ENCODE measurements at places on chromosomes 1 and 21.

DNA sequence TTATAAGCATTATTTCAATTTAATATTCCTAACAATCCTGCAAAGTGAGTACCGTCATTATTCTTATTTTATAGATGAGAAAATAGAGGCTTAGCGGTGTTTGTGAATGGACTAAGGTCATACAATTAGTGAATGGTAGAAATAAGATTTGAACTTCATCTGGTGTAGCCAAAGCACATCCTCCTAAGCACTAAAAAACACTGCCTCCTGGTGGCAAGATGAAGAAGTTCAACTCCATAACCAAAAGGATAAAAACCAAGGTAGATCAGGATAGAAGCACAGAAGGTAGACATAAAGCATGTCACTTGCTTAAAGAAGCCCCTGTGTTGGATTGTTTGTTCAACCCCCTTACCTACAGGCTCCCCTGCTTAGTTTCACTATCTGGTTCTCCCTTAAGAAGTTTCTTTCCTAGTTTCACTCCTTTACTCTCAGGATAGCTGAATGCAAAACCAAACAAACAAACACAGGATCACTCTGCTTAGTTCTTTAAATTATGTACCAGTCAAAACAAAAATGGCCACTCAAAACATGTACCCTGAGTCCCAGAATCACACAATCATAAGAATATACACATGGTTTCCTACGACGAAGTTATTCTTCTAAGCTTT lies 12.7 kb upstream of the AIM2 start:
- DNase-seq = no peak

DNA sequence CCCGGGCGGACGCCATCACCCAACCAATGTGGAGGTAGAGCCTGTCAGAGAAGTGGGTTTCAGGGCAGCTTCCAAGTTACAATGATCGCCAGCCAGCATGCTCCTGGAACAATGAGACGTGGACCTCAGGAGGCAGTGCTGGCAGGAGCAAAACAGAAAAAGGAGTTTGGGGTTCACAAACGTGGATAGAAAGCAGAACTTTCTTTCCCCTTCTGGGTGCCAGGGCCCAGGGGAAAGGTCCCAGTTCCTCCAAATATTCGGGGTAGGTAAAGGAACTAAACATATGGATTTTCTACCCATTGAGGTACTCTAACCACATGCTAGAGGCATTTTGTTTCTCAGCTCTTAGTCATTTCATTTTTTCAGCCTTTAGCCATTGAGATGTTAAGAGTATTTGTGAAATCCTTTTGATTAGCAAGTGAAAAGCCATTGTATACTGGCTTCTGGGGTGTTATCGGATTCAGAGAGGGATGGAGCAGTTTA lies 488.4 kb upstream of the ADGRL2 start:
- no peak for DNase-seq

GRCh38 chr1:79929356-79929755 lies 922.8 kb upstream of the ADGRL4 start:
- DNase-seq = no peak

DNA sequence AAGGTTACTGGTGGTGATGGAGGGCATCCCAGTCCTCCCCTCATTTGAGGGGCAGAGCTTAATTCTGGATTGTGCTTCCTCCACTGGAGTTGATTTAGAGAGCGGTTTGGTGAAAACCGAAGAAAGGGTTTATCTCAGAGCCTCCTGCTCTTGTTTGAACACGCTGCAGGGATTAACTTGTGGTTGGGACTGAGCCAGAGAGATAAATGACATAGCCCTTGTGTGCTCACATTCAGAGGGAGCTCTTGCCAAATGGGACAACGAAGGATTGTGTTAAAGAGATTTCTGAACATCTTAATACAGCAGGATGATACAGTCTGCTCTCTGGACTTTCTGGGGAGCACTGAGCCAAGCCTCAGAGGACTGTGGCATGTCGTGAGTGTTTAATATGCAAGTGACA lies 308.2 kb downstream of the DISC1 start:
- DNase-seq = no peak

DNA sequence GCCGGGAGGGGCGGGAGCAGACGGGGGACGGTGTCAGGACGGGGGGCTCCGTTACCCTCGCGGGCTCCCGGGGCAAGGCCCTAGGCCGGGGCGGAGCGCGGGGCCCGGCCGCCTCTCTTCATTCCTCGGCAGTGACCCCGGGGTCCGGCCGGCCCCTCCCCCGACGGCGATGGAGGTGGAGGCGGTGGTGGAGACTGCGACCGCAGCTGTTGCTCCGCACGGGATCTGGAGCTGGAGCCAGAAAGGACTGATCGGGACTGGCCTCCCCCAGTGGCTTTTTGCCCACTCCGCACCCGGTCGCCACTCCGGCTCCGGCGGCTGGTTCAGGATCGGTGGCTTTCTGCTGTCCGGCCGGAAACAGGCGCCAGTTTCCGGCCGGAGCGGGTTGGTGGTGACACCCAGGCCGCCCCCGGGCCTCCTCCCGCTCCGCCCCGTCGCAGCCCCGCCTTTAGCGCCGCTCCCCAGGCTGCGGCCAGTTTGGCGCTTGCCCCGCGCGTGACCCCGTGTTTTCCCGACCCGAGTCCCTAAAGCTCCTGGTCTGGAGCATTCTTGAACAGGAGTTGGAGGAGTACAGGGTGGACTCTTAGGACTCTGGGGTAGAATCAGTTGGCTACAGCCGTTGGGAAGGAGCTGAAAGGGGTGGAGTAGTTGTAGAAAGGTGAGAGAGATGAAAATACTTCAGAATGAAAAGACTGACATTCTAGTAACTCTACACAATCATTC lies at the start of gene OTUD7B:
TSS of gene OTUD7B (minus strand) at position 334 of the 723 bp plus-strand sequence. CDS start 33,216 bp downstream, outside the sequence.
- no peak for DNase-seq

GRCh38 chr1:216881695-216882094 lies 158.5 kb upstream of the ESRRG start:
- DNase-seq = no peak

DNA sequence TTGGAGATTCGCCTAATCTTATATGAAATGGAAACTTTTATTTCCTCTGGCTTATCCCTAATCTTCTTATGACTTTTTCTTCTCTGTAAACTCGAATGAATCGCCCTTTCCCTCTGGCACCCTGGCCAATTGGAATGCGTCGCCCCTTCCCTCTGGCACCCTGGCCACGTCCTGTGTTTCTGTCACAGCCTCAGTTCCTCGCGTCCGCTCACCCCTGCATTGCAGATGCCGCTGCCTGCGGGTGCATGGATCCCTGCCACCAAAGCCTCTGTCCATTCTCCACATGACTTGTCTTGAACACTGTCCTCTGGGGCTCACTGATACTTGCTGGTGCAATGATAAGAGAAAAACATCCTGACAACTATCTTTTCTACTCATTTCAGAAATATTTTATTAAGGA lies 104.6 kb downstream of the ADARB1 start:
- no peak for DNase-seq

DNA sequence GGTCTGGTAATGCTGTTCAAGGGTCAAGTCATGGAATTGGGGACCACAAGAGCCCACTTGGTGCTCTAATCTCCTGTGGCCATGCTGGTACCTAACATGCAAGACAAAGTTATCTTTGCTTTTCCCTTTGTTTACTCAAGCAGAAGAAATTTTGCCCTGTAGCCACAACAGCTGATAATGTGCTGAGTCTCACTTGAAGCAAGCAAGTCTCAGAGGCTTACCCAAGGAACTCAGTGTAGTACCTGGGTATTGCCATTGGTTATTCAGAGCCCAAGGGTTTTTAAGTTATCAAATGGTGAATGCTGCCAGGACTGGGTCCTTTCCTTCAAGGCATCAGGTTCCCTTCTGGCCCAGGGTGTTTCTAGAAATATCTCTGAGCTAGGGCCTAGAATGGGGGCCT lies 198.9 kb upstream of the RNPC3 start:
- no peak for DNase-seq

DNA sequence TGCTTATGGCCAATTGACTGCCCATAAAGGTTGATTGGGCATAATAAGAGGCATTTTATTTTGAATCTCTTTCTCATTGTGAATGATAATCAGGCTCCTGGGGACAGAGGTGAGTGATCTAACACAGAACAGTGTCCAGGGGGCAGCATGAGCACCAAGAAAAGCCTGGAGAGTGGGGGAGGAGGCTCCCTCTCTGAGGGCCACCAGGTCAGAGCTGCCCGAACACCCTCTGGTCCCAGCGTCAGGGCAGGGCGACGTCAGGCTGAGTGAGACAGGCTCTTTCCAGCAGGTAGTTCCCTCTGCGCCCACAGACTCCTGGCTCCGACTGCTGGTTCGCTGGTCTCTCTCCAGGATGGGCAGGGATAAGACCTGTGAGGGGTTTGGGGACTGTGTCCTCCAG lies 250.2 kb upstream of the C1orf174 start:
- no peak for DNase-seq

DNA sequence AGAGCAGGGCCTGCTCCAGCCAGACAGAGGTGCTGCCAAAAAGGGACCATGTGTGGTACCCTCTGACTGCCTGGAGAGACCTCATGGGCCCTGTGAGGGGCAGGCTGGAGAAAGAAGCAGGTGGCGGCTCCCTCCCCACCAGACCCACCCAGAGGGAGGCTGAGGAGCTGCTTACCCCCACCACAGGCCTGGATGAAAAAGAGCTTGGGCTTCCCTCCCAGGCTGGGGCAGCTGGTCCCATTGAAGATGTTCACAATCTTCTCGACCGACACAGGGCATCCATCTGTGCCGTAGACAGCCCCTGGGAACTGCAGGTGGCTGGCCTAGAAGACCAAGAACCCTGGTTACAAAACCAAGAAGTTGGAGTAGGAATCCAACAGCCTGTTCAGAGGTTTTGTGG lies 19.6 kb downstream of the CASP9 start:
- DNase-seq = no peak

- DNase-seq = no peak
Observed at GRCh38 chr1:231883382-231883781, 256.8 kb downstream of the DISC1 start.

- DNase-seq = no peak
Observed at GRCh38 chr21:17506951-17507350, 5.9 kb upstream of the CXADR start.

DNA sequence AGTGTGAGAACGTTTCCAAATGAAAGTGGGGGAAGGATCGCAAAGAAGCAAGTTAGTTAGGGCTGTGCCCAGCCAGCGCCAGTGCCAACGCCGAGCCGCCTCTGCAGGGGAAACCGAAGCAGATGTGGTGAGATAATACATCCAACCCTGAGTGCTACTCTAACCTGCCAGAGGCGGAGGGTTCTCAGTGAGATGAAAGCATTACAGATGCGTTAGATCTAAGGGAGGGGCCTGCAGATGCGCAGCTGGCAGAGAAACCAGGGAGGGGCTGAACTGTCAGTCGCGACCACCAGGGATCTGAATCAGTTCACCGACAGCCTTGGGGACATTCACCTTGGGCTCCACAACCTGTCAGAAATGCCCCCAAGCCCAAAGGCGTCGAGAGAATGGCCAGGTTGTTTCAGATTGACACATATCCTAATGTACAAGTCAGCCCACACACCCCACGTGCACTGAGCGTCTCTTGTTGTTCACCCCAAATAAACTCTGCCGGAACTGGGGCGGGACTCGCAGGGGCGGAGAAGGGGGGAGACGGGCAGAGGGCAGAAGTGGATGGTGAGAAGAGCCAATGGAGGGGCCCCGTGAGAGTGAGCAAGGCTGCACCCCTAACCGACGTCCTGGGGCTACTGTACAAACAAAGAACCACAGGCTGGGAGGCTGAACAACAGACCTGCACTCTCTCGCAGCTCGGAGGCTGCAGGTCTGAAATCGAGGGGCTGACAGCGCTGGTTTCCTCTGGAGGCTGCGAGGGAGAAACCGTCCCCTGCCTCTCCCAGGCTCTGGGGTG lies 8.7 kb upstream of the UMODL1 start:
- DNase-seq = no peak

DNA sequence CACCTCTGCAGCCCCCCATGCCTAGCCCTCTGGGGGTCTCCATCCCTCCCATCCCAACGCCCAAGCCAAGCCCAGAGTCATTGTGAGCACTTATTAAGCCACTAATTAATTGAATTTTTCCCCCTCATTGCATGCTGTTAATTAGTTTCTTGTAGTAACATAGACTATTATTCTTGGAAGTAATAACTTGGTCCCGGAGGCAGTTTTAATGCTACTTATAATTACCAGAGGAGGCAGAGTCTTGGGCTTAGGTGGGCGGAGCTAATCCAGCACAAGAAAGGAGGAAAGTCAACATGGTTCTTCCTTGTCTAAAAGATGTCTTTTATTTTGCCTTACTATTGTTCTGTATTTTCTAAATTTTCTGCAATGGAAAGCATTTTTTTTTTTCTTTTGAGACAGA lies 27.7 kb downstream of the FBXO2 start:
- DNase-seq = no peak

DNA sequence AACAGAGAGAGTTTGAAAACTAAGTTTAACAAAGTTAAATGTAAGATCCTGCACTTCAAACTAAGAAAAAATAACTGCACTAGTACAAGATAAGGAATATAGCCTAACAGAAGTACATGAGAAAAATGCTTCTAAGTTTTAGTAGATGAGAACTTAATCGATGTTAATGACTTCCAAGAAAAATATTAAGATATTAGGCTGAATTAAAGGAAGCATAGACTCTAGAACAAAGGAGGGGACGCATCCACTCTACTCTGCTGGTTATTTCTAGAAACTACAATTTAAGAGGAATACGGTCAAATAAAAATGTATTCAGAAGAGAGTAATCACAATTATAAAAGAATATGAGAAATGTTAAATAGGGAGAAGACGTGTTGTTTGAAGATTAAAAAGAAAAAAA lies 46.3 kb upstream of the SLC16A1 start:
- no peak for DNase-seq

DNA sequence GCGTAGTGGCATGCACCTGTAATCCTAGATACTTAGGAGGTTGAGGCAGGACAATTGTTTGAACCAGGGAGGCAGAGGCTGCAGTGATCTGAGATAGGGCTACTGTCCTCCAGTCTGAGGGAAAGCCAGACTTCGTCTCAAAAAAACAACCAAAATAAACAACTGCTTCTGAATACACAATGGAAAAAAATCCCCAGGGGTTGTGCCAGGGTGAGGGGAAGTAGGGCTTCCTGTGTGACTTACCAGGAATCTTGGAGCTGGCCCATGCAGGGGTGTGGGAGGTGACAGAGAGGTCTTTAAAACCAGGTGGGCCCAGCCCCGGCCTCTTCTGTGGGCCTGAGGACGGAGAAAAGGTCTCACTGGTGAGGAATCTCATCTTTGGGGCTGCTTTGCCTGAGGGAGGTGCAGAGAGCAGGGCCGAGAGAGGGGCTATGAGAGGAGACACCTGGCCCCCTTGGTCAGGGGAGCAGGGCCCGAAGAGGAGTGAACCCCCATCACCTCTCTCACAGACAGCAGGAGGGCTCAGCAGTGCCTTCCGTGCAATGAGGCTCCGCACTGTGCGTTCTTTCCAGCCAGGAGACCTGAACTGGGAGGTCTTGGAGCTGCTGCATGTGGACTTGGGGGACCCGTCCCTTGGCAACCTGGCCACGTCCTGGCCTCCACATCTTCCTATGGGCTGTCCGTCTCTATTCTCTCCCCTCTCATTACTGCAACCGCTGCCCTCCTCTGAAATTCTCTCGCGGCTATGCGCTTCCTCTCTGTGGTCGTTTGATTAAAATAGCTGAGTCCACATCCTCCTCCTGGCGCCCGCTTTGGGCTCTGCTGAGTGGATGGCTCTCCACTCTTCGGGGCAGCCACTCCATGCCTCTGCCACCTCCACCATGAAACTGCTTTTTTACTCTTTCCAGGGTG lies 10.7 kb downstream of the PLA2G5 start:
- DNase-seq = no peak
